ENCODE measurements at places on chromosomes 1 and 21. TPM values are rescaled to one million over a fixed set of nuclear protein-coding genes. Genes with fewer than 3 reads are reported as not detected.

The ZNF683 gene
- total RNA-seq: not detected

The C2CD4D gene
- total RNA-seq: not detected

The LCE6A gene
- total RNA-seq: not detected

The GNAT2 gene
- total RNA-seq: 1.3 TPM

The SMIM1 gene
- 3.9 TPM for total RNA-seq

DNA sequence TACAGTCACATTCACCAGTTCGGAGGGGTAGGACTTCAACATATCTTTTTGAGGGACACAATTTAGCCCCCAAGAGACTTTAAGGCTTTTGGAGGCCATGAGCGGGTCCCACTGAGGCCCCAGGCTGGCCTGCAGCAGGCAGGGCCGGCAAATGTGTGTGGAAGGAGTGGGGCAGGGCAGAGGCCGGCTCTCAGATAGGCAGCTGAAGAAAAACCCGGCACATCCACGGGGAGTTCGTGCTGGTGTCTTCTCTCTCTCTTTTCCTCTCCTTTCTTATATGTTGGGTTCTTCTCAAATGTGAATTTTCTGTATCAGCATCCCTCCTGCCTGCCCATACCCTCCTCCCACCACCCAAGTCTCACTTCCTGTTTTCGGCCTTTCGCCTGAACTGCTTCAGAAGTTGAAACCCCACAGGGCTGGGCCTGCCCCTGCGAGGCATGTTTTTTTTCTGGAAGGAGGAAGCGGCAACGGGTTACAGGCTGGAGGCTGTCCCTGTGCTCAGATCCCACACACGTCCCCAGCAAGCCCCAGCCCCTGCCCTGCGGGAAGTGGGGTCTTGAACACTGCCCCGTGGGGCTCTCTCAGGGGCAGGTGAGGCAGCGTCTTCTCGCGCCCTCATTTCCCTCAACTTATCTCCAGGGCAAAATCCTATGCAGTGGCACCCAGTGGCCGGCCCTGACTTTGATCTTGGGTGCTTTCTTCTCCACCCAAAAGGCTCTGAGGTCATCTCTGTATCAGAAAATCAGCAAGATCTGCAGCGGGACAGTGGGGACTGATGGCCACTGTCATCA is 9.7 kb upstream of the UMODL1 start:
- DNase-seq: peak; percentile 96

- DNase-seq: peak; percentile 58
Observed at GRCh38 chr1:34597877-34598514, 156.9 kb upstream of the GJB5 start.

DNA sequence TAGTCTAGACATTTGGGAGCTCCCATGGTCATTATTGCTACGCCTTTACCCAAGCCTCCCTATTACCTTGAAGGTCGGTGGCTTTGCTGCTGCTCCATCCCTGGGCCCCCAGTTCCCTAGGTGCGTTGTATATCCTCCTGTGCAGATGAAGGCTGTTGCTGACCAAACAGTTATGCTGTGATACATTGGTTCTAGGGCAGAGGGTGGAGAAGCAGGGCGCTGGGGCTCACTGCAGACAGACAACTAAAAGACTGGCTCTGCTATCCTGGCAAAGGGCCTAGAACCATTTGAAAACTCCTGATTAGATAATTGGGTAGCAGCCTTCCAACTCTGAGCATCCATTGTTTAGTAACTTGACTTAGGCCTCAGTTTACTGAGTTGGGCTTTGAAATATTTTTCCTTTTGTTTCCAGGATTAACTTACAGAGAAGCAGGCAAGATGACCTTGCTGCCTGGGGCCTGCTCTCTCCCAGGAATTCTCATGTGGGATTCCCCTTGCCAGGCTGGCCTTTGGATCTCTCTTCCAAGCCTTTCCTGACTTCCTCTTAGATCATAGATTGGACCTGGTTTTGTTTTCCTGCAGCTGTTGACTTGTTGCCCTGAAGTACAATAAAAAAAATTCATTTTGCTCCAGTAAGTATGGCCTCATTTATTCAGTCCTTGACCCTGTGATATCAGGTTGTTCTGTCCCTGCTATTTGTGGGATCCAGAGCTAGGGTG is 15.5 kb downstream of the CHI3L2 start:
- no peak for DNase-seq

DNA sequence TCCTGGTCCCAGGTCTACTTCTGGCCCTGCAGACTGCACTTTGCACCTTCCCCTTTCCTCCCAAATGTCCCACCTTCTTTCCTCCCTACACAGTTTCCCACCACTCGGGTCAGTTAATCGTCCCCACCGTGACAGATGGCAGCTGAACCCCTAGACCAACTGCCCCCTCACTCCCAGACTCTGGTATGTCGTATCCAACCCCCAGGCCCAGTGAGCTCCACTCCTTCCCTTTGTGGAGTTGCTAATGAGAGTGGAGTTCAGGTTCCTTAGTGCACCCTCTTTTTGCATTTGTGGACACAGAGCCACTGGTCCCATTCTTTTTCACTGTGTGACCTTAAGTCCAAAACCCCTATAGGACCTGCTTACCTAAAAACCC is 1.8 kb downstream of the MAN1C1 start:
- no peak for DNase-seq

GRCh38 chr1:65103807-65104206 is 44.2 kb upstream of the AK4 start:
- no peak for DNase-seq

DNA sequence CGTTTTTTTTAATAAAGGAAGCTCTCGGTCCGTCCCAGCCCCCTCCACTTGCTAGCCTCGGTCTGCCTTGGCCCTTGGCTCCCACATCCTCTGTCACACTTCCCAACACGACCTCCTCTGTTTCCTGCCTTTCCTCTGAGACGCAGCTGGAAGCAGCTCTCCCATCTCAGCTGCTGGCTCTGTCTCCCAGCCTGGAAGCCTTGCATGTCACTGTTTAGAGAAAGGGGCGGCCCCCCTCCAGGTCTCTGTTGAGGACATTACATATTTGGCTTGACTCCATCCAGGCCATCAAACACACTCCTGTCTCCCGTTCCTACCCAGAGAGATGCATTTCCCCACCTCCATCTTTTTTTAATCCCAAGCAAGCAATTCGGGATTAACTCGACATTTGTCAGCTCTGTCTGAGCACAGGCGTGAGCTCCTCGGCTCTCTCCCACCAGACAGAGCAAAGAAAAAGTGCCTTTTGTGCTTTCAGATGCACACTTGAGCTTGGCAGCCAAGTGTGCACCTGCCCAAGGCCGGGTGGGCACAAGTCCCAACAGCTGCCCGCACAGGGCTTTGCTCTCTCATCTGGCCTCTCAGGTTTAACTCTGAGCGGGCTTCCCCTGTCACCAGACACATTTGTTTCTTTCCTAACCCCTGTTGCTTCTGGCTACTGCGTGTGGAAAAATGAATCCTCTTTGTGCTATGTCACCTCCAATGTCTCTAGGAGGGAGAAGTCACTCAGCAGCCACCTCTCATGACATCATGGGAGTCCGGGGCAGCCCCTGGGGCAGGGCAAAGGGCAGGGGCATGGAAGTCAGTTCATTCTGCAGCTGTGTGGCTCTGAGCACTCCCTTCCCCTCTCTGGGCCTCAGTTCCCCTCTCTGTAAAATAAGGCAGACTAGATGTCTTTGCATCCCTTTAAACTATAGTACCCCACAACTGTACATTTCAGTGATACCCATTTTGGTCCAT is 108.3 kb downstream of the KCND3 start:
- DNase-seq: no peak

DNA sequence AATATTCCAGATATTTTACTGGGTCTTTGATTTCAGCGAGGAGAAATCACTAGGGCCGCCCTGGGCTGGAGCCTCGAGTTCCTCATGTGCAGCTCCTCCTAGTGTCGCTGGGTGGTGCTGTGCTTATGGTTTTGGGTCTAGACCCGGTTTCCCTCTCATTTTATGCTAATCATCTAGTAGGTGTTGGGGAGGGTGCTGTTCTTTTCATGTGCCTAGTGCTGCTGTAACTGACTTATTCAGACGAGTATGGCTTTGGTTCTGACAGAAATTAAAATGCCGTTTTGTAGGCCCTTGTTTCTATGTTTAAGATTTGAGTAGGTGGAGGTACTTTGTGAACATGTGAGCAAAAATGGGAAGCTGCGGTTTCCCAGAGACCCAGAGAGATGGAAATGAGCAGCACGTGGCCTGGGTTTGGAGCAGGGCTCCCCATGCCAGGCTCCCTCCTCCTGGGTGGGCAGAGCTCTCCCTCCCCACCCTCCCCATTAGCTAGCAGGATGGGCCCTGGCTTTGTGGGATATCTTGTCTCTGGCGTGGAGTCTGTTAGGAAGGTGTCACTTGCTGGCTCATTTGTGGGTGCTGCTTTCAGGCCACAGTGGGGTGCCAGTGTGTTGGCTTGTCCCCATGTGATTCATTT is 74.0 kb upstream of the GPR88 start:
- DNase-seq: peak; percentile 74

- DNase-seq: no peak
Observed at GRCh38 chr1:37605061-37605650, 9.4 kb upstream of the GNL2 start.

DNA sequence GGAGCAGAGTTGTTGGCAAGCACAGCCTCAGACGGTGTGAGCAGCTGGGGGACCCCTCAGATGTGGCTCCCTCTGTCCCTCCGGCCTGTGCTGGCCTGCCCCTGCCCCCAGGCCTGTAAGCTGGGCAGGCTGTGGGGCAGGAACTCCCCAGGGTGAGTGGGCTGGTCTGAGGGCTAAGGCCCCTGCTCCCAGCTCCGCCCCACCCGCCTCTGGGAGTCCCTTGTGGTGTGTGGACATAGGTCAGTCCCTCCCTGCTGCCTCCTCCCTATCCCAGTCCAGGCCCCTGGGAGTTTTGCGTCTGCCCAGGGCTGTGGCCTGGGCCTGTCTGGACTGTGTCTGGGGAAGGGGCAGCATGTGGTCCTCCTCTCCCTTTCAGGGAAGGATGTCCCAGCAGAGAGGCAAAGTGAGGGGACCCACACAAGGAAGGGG is 3.6 kb upstream of the VWA1 start:
- no peak for DNase-seq

DNA sequence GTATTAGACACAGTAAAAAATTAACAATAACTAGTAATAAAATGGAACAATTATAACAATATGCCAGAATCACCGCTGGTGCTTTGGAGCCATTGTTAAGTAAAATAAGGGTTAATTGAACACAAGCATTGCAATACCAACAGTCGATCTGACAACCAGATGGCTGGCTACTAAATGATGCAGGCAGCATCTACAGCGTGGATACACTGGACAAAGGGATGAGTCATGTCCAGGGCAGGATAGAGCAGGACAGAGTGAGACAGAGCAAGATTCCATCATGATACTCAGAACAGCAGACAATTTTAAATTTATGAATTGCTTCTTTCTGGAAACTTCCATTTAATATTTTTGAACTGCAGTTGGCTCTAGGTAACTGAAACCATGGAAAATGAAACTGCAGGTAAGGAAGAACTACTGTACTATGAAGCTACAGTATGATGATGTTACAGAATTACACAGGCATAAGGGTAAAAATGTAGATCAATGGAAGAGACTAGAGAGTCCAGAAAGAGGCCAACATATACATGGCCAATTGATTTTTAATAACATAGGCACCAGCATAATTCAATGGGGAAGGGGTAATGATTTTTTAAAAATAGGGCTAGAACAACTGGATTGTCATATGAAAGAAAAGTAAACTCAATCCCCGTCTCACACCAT is 168.7 kb downstream of the RRAGC start:
- no peak for DNase-seq
